ENCODE measurements at places on chromosomes 11 and 22. TPM values are rescaled to one million over a fixed set of nuclear protein-coding genes. Genes with fewer than 3 reads are reported as not detected.

KRTAP5-9 gene
- total RNA-seq = not detected

UBQLNL gene
- total RNA-seq = not detected

KRTAP5-8 gene
- not detected for total RNA-seq

CENPM gene
- 40.5 TPM for total RNA-seq

GAL3ST1 gene
- 10.9 TPM for total RNA-seq

CYB5R2 gene
- total RNA-seq = 4.4 TPM

NAALAD2 gene
- total RNA-seq = not detected

NXPE2 gene
- total RNA-seq = not detected

OR52I2 gene
- not detected for total RNA-seq

YAP1 gene
- 58.6 TPM for total RNA-seq

FERMT3 gene
- 2.3 TPM for total RNA-seq

Measured in A549 treated with AZD2906 at 1 μM for 4 hours (cell line).